H54 (cell line): ENCODE measurements at places on chromosomes 6 and 20.

DNA sequence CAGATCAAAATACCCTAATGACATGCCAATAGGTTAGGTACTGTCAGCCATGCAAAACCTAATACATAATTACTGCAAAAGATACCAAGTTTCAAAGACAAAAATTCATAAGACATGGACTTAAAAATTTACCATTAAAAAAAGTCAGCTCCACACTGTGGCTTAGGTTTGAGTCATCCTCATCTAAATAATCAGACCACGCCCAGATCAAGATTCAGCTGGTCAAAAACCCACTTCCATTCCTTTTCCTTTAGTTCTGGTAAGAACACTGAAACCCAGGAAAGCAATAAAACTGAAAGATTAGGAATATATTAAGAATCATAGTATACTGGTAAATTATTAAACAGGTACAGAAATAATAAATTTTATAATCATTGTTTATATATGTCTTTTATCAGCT lies 81.0 kb upstream of the ASF1A start:
- DNase-seq = no peak

GRCh38 chr20:3014179-3014578 lies 29.2 kb upstream of the GNRH2 start:
- no peak for DNase-seq

- DNase-seq = no peak
Measured at GRCh38 chr6:45415788-45416518, 38.2 kb upstream of the SUPT3H start.

DNA sequence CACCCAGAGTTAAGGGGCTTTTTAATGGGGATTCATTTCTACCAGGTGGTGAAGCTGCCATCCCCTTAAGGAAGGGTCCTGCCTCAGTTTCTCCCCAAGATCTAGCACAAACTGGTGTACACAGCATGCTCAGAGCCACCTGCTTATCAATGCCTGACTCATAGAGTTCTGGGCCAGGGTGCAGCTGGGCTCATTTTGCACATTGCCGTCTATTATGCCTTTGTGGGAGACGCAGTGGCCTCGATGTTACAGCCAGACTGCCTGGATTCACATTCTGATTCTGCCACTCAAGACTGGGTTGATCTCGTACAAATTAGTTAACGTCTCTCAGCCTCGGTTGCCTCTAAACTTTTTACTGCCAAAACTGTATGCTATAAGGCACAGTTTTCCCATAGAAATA lies 365.7 kb downstream of the ZFAND3 start:
- no peak for DNase-seq

DNA sequence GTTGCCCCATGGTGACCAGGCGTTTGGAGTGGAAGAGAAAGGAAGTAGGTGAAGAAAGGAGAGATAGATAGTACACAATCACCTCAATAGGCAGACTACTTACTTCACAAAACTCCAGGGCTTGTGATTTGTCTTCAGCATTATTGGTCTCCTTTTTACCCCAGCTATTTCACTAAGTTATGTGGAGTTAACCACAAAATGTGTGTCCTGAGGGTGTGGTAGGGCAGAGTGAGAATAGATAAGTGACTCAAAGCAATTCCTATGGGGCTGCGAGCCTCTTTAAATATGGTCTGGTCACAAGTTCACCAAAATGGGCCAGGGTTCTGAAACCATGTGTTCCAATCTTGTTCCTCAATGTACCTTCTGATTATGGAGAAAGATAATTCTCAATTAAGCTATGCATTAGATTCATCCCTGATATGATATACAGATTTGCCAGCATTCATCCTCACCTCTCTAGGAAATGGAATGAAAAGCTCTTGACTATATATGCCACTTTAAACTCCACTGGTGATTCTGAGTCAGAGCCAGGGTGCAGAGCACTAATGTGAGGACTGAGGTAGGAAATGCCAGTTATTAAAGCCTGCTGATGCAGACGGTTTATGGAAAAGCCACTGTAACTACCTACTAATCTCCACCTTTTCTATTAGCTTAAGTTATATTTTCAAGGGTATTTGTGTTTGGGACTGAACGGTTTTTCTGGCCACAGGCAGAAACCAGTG lies 310.6 kb upstream of the MANEA start:
- no peak for DNase-seq

DNA sequence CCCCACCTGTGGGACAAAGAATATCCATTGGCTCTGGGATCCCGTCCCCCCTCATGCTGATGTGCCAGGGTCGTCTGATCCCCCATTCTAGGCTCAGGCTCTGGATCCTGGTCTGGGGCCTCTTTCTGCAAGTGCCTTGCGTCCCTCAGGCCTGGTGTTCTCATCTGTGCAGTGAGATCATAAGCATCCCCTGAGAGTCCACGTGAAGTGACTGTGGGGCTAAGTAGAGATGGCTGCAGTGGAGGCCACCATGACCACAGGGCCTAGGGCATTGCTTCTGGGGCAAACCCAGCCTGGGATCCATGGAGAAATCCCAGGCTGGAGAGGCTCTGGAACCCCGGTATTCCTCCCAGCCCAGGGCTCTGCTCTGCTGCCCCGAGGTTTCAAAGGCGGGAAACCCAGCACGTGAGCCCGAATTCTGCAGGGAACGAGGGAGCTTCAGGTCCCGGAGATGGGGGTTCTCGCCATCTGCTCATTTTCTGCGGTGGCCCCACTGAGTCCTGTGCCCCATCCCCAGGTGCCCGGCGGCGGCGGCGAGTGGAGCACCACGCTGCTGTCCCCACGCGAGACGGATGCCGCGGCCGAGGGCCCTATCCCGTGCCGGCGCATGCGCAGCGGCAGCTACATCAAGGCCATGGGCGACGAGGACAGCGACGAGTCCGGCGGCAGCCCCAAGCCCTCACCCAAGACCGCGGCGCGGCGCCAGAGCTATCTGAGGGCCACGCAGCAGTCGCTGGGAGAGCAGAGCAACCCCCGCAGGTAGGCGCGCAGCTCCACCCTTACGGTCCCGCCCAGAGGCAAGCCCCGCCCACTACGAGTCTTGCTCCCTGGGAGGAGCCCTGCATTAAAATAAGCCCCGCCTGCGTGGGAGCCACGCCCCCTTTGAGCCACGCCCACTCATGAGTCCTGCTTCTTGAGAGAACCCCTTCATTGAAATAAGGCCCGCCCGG lies 105.5 kb upstream of the MYL9 start:
- DNase-seq = no peak

DNA sequence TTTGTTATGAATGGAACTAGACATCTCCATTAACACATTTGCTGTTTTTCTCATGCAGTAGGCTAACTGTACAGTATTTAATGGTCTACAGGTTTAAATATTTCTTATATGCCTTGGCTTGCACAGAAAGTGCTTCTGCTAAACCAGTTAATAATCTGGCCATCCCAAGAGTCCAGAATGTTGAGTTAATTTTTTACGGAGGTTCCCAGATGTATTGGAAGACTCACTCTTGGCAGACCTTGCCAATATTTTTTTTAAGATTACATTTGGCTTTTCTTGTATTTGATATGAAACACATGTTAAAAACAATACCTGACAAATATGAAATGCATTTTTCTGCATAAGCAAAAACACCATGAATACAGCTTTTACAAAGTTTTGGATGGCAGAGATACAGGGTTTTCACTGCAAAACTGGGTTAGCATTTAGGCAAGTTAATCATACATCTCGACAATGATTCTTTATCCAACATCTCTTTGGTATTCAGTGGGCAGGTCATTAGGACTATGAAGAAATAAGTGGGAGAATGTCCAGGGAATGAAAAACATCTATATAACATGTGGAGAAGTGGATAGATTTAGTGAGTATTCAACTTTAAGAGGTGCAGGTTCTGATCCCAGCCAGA lies 94.0 kb downstream of the SGK1 start:
- DNase-seq = no peak

DNA sequence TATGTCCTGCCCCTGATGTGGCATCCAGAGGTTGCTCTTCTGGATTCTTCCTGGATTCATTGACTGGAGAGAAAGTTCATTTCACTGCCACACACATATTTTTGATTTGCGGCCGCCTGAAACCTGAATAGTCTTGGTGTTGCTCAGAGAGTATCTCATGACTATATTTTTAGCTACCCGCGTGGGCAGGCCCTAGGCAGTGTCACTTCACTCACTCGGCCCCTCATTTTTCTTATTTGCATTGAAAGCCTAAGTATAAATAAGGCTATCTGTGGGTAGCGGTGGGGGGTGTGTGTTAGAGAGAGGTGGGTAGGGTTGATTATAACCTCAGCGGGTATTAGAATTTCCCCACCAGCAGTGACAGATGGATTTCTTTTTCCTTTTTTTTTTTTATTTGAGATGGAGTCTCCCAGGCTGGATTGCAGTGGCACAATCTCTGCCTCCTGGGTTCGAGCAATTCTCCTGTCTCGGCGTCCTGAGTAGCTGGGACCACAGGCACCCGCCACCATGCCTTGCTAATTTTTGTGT lies 113.5 kb downstream of the JARID2 start:
- DNase-seq = no peak
